Stimulated activated CD8-positive, alpha-beta memory T cell treated with anti-CD3 and anti-CD28 coated beads, Interleukin-2, amount 100 ng/mL, for 1 hour (primary cell): ENCODE measurements at places on chromosomes 12 and 14.
A peak's percentile ranks its signal among the peaks of the same experiment; 100 is the strongest.

DNA sequence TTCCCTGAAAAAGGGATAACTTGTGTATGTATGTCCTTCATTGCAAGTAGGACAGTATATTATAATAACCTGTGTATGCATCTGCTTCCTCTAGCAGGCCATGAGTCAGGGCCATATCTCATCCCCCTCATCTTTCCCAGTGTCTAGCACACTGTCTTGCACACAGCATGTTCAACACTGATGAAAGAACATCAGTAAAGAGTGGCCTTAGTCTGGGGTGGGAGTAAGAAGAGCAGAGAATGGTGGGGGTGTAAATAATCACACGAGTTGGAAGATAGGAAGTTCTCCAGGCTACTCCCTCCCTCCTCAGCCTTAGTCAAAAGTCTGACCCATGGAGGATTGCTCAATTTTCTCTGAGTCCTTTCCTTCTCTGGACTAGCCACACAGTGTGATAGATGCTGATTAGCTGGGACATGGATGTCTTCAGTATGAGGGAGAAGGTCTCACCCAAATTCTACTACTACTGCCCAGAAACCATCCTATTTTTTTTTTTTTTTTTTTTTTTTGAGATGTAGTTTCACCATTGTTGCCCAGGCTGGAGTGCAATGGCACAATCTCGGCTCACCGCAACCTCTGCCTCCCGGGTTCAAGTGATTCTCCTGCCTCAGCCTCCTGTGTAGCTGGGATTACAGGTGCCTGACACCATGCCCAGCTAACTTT is 14.6 kb upstream of the SP1 start:
- no peak for DNase-seq

GRCh38 chr14:23094666-23095195 is at the start of gene ACIN1:
Gene ACIN1, minus strand, starts transcription at chr14:23095136. Its CDS starts 24 bp downstream, at chr14:23095112.
- peak; percentile 35 for DNase-seq

- no peak for DNase-seq
Observed at GRCh38 chr14:77007183-77007974, 21.1 kb downstream of the IRF2BPL start.

GRCh38 chr12:47302111-47302671 is 222.4 kb upstream of the AMIGO2 start:
- no peak for DNase-seq

DNA sequence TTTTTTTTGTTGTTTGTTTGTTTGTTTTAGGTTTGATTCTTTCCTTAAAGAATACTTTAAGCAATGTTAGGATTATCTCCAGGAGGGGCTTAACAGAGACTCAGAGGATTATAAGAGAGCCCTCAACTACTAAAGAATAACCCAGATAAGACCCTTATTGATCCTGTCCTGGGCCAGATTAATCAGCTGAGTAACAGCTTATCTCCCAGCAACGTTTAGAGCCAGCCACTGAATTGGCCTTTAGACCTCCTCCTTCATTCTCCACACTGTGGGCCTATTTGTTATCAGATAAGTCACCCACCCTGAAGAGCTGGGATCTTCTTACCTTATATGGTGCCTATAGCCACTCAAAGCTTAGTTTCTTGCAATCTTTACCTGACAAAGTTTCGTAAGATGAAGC is 71.1 kb downstream of the FIGNL2 start:
- DNase-seq: no peak

- no peak for DNase-seq
Observed at GRCh38 chr14:92726135-92726932, 22.1 kb downstream of the LGMN start.

DNA sequence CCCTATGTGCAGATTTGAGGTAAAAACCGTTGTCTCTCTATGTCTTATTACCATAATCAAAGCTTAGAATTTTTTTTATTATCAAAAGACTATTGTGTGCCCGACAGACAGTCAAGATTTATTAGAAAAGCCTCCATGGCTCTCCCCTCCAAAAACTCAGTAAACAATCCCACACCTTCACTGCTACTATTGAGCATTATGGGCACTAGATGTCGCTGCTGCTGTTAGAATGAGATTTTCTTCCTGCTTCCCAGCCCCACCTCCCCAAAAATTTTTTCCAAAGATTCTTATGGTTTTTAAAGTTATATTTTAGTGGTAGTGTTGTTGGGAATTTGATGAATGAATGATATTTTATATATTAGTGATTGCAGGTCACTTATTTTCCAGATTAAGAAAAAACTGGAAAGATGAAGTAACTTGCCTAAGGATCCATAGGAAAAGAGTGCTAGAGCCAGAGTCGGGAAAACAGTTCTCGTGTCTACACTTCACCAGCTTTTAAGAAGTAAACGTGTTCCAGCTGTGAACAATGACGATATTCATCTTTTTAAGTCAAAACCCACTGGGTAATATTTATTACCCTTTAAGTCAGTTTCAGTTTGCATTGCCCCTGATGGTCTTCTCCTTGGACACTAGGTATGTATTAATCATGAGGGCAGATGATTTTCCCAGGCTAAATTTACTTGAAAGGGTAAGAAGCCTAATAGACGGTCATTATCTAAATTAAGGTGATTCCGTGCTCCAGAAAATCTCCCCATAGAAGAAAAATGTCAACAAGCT is 12.2 kb upstream of the FOXG1 start:
- DNase-seq: no peak

GRCh38 chr14:92907316-92907911 is 15.5 kb upstream of the CHGA start:
- no peak for DNase-seq

DNA sequence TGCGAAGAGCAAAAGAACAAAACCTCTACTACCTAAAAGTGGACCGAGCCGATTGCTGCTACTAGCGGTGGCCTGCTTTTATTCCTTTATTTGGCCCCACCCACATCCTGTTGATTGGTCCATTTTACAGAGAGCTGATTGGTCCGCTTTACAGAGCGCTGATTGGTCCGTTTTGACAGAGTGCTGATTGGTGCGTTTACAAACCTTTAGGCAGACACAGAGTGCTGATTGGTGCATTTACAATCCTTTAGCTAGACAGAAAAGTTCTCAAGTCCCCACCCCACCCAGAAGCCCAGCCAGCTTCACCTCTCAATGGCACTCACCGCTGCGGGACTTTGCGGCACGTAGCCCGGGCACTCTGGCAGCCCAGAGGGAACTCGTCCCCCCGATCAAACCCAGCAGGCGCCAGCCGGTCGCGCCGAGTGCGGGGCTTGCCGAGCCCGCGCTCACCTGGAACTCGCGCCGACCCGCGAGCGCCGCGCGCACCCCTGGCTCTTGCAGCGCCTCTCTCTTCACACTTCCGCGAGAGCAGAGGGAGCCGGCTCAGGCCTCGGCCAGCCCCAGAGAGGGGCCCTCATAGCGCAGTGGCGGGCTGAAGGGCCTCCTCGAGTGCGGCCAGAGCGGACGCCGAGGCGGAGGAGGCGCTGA is 8.7 kb upstream of the FGD4 start:
- no peak for DNase-seq

- DNase-seq: no peak
Observed at GRCh38 chr14:39876916-39877315, 444.7 kb upstream of the FBXO33 start.

DNA sequence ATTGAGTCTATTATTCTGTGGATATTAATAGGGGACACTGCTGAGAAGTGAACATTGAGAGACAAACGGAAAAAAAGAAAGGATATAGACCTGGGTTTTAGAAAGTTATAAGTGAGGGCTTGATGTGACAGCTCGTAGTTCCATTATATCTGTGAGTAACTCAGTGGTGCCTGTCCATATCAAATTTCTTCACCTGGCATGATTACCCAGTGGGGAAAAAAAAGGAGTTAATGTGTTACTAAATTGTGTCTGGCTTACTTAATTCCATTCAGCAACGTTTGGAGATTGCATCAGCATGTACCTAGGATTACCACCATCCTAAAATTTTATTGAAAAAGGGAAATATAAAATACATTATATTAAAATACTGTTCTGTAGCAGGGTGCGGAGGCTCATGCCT is 1249.9 kb downstream of the SLC16A7 start:
- DNase-seq: no peak

DNA sequence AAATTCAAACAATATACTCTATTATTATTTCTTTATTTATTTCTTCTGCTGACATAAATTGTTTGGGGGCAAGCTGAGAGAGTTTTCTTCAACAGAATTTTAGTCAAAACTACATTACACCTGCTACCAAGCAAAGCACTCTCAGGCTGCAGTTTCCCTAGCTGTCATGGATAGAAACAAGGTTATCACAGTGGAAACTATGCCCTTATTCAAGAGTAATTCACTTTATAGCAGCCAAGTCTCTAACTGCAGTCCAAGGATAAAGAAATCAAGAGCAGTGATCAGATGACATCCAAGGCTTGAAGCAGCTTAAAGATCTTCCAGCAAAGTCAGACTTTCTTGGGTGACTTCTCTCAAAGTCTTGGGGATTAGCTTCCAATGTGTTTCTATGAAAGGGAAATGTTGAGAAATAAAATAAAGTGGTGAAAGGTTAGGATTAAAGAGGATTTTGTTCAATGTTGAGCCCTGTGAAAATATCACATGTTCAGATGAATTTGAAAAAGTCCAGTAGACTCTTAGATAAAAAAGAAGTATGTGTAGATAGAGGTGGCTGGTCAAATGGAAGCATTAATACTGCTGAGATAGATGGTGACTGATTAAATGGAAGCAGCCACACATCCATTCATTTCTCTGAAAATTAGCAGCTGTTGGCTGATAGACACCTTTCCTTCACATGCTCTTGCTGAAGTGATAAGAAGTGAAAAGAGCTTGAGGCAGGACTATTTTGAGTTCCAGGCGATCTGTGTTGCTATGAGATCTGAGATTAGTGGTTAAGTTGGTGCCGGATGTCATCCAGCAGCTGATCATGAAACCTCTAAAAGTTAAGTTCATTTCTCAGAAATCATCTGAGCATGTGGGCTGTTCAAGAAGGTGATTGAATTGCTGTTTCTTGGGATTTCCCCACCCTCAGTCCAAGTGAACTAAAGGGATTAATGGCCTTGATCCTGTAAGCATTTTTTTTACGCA is 257.8 kb upstream of the BTG1 start:
- DNase-seq: no peak

- DNase-seq: no peak
Observed at GRCh38 chr12:119374635-119375034, 40.1 kb downstream of the CCDC60 start.

DNA sequence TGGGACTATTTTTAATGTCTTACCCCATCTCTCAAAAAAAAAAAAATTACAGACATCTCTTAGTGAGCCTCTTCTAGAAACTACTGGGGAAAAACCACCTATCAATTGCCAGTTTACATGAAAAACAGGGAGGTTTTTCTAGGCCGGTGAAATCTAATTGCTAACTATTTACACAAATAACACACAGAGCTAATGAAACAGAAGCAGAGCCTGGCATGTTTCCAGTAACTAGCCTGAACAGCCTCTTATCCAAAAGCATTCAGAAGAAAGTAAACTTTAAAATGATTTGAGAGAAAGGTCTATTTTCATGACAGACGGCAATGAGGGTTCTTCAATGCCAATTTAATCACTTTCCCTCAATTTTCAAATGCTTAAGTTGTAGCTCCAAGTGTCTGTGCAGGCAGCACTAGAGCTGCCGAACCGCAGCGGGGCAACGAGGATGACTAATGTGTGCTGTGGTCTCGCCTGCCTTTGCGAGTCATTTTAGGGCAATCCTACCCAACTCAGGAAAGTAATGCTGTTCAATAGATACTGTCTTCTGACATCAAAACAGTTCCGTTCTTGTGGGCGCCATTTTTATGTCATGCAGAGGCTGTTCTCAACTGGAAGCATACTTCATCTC is 84.6 kb downstream of the SETD3 start:
- DNase-seq: no peak

- DNase-seq: no peak
Observed at GRCh38 chr12:57842342-57843294, 3.9 kb downstream of the CTDSP2 start.

DNA sequence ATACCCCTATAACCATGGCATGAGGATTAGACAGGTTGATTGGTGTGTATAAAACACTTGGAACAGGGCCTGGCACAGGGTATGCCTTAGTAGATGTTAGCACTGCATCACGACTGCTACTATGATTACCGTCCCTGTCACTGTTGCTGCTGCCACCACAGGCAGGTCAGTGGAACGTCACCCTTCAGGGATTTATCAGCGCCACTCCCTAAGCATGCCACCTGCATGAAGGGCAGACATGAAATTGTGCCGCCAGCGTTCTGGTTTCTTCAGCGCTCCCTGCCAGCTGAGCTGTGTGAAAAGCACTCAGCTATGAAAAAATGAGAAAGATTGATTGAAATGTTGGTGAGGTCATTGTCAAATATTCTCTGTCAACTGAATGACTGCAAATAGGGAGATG is 477.0 kb downstream of the DPF3 start:
- no peak for DNase-seq

DNA sequence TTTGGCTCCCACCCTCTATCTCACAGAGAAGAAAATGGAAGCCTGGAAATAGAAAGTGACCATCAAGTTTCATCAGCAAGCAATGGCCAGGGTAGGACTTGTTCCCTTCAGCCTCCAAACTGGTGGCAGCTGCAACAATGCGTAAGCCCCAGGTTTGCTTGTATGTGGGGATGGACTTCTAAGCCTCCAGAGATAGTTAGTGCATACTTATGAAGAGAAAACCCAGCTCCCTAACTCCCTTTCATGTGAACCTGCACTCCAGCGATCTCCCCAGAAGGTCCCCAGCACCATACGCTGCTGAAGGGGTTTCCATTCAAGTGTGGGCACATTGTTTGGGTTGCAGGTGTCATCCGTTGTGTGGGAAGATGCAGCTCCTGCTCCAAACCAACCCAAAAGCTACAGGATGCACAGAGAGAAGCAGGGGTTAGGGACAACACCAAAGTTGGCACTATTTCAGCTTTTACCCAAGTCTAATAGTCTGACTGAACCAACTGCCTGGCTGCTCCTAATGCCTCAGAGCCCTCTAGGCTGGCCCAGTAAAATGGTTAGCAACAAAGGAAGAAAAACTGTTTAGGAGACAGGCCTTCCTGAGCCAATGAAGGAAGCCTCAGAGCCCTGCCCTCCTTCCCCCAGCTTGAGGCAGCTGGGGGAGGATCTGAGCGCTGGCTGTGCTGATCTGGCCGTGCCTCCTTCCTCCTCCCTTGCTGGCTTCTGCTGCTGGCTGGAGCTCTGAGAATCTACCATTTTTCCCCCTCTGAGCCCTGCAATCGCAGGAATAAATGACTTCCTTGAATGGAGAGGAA is 12.3 kb downstream of the ZFP36L1 start:
- DNase-seq: no peak

- DNase-seq: no peak
Observed at GRCh38 chr12:32010631-32011336, 51.6 kb downstream of the RESF1 start.

DNA sequence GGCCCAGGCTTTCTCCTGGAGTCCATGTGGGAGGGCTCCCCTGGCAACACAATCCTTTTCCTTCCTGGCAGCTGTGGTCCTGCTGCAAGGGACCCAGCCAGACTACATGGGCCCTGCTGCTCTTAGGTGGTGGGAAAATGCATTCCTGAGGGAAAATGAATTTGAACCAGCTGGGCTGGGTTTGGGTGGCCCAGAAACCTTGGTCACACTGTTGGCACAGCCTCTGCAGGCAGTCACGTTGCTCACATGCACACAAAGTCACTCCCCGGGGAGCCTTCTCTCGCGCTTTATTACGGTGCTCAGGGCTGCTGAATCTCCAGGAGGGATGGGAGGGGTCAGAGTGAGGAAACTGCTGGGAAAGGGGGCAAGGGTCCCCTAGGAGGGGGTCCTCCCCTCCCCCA is 17.2 kb downstream of the PLEKHG3 start:
- DNase-seq: no peak
